ENCODE measurements at places on chromosomes 6 and 20. TPM values are rescaled to one million over a fixed set of nuclear protein-coding genes. Genes with fewer than 3 reads are reported as not detected.

GRCh38 chr6:20706238-20706938 is 172.1 kb downstream of the CDKAL1 start:
- DNase-seq: no peak

DNA sequence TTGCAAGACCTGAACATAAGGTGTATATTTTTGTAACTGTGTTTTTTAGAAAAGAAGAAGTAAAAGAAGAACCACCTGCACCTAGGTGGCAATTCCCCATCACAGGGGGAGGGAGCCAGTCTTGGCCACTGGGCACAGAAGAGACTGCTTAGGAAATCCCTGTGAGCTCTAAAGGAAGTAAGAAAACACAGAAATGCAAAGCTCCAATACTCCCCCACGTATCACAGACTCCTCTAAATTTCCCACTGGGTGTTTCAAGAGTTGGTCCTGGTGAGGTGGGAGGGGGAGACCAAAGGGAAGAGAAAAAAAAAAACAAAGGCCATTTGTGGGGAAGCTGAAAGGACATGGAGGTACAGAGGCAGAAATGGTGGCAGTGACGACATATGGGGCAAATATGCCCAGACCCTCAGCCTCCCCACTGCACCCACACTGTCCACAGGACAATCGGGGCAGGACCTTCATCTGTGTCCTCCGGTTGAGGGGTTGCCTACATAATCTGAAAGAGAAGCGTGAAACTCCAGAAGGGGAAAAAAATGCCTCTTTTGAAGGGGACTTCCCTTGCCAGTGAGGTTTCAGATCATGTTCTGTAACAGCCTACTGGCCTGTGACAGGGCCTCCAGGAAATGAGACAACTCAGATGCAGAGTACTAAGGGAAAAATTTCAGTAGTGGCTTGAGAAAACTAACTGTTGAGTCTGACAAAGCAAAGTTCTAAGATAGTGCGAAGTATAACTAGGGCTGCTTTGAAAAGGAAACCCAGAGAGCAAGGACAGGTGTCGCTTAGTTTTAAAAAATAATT is 226.2 kb upstream of the MARCKS start:
- DNase-seq: no peak

GRCh38 chr6:157570104-157570503 is 189.1 kb downstream of the ZDHHC14 start:
- no peak for DNase-seq

The SLC22A1 gene
- 2.6 TPM for total RNA-seq

GRCh38 chr20:47370214-47370613 is 13.7 kb upstream of the ZMYND8 start:
- peak; percentile 6 for DNase-seq

- DNase-seq: no peak
These were observed 205.1 kb upstream of the SMLR1 start for GRCh38 chr6:130622142-130622541.

- no peak for DNase-seq
These were observed 44.6 kb downstream of the SAMD5 start for GRCh38 chr6:147553099-147553498.
